ENCODE measurements at places on chromosomes 1 and 21. TPM values are rescaled to one million over a fixed set of nuclear protein-coding genes. Genes with fewer than 3 reads are reported as not detected.

Gene SELENBP1
- 81.3 TPM for total RNA-seq

Gene SLC25A34
- total RNA-seq, result 26.8 TPM

Gene CASQ2
- total RNA-seq, result 1,190 TPM

Gene S100A12
- 0.49 TPM for total RNA-seq

Gene KLHDC9
- total RNA-seq, result 12.5 TPM

- no peak for DNase-seq
Observed at GRCh38 chr1:197065559-197065958, 1.5 kb downstream of the F13B start.

DNA sequence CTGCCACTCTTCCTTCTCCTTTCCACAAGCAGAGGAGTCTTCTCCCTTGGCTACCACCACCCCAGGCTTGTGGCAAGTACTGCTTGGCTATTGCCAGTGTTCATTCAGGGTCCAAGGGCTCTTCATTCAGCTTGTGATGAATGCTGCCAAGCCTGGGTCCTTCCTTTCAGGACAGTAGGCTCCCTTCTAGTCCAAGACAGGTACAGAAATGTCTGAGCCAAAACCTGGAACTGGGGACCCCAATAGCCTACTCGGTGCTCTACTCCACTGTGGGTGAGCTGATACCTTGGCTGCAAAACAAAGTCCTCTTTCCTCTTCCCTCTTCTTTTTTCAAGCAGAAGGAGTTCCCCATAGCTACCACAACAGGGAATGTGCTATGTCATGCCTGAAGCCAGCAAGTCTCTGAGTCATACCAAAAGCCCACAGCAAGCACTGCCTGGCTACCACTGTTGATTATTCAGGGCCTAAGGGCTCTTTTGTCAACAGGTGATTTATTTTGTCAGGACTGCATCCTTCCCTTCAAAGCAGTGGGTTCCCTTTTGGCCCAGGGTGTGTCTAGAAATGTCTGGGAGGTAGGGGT is 268.9 kb downstream of the HHAT start:
- DNase-seq, result no peak

DNA sequence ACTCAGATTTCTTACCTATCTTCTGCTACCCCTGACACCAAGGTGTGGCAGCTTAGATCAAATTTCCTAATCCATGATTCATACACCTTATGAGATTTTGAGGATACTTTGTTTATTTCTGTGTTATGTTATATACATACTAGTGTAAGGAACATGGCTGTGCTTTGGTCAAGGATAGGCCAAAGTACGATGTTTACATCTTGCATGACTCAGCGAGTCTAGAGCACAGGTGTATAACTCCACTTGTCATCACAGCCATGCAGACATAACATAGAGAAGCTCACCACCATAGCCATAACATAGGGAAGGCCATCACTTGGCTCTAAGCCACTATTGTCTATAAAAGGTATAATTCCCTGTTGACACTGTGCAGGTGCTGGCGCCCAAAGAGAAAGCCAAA is 61.2 kb downstream of the GBP6 start:
- DNase-seq, result no peak

GRCh38 chr1:113389953-113390834 is at the start of gene MAGI3:
Gene MAGI3 (plus strand): TSS chr1:113390515. CDS start chr1:113391034, 519 bp downstream.
- peak; percentile 98 for DNase-seq

- DNase-seq, result no peak
Observed at GRCh38 chr1:204652497-204652896, 33.0 kb downstream of the LRRN2 start.

DNA sequence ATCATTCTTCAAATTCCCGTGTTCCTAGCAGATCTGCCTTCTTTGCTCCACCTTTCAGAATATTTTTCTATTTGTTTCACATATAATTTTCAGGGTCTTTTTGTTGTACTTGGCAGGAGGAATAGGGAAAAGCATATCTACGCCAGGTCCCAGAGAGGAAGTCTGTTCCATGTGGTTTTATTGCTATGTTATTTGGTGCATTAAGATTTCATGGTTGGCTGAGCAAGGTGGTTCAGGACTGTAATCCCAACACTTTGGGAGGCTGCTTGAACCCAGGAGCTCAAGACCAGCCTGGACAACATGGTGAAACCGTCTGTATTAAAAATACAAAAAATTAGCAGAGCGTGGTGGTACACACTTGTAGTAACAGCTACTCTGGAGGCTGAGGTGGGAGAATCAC is 36.1 kb downstream of the COL6A1 start:
- DNase-seq, result no peak

DNA sequence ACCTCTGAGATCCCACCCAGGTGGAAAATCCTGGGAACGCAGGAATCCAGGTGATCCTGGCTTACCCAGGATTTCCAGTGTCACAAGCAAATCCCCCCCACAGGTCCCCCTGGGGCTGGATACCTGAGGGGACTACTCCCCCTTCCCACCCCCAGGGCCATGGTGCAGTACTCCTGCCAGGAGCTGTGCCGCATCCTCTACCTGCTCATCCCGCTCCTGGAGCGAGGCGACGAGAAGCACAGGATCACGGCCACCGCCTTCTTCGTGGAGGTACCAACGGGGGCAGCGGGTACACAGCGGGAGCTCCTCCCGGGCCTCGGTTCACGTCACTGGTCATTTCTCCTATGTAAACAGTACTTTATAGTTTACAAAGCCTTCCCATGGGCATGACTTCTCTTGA is 20.4 kb upstream of the TTC4 start:
- no peak for DNase-seq

Measured in heart right ventricle (tissue), 16 donors.